GM04504 (cell line): ENCODE measurements at places on chromosomes 16 and 17.

DNA sequence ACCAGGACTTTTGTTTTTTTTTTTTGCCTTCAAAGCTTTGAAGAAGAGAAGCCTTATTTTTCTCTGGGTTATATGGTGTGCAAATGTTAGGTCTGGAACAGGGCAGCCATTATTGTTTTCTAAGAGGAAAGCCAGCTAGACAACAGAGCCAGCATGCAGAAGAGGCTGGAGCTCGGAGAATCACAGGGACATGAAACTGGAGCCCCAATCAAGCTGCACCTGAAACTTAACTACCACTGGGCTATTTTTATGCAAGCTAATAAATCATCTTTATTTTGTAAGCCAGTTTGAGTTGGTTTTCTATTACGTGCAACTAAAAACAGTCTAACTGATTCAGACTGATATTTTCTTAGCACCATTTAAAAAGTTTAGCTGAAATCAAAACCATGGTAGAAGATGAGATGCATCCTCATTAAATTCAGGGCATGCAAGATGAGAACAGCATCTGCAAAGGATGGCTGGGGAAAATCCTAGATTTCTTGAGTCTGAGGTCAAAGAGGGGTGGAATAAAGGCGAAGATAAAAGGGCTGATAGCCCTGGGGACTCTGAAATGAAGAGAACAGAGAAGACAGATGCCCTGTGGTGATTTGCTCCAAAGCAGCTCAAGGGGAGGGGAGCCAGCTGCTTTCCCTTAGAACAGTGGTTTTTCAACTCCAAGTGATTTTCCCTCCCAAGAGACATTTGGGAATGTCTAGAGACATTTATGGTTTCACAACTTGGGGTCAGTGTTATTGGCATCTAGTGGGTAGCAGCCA lies 177.1 kb upstream of the WSCD1 start:
- no peak for DNase-seq

DNA sequence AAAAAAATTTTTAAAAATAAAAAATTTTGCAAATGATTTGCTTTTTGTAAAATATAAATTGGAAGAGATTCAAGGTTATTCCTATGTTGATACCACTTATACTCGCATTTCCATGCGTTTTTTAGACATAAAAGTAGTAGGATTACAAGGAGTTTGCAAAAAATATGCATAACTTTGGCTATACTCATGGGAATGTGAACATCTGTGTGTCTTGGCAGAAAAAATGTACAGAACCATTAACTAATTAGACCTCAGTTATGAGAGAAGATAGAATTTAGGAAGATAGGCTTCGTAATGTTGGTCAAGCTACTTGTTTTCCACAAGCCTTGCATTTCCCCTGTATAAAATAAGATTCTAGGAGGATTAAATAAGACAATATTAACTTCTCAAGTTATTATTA lies 61.1 kb upstream of the VPS4A start:
- DNase-seq = no peak

- peak; percentile 87 for DNase-seq
Observed at GRCh38 chr17:74748529-74749278, at the start of gene NHERF1. NHERF1 (plus strand) TSS chr17:74748628; CDS start chr17:74748847, 219 bp downstream.

- no peak for DNase-seq
Observed at GRCh38 chr17:79461041-79461440, 149.8 kb downstream of the RBFOX3 start.
